Pancreas (tissue), 10 donors: ENCODE measurements at places on chromosomes 6 and 20. TPM values are rescaled to one million over a fixed set of nuclear protein-coding genes. Genes with fewer than 3 reads are reported as not detected.
A peak's percentile ranks its signal among the peaks of the same experiment; 100 is the strongest.

DNA sequence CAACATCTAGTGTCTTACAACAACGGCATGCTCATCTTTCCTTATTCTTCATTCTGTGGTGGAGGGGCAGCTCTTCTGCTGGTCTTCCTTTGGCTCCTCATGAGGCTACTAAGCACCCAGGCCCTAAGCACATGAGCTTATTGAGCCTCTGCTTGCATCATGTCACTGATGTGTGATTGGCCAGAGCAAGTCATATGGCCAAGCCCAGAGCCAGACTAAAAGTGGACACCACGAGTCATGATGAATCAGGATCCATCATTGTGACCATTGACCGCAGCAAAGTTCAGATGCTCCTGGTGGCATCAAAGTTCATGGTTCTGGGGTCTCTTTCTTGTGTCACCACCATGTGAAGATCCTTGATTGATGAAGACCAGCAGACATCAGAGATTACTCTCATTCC lies 192.0 kb upstream of the FOXA2 start:
- H3K4me3 ChIP-seq, result no peak overlapping the region
- no peaks in the 10 kb centered on the region for H3K27me3 ChIP-seq
- no peaks in the 10 kb centered on the region for H3K4me1 ChIP-seq
- no peak for DNase-seq
- no peak overlapping the region for H3K27ac ChIP-seq

GRCh38 chr6:29792123-29793035 lies 35.2 kb upstream of the HLA-G start:
- peak overlapping the region; percentile 92 for H3K4me3 ChIP-seq
- no peaks in the 10 kb centered on the region for H3K36me3 ChIP-seq
- no peaks in the 10 kb centered on the region for H3K27me3 ChIP-seq
- DNase-seq, result peak; percentile 75
- H3K27ac ChIP-seq, result peak overlapping the region; percentile 74

DNA sequence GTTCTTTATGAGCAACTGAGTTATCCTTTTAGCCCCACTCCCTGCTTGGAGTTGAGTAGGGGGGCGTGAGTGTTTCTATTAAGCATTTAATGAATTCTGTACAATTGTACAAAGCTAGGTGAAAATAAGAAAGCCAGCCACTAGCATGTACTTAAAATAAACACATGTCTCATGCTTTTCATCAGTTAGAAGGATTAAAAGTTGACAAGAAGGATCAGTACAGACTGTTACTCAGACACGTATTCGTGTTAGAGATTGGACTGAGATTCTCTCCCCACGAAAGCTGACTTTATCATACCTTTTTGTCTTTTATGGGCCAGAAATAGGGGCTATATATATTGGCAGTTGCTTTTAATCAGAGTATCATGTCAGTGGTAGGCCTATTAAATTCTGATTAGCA lies 1.7 kb downstream of the HSF2 start:
- no peaks in the 10 kb centered on the region for H3K27me3 ChIP-seq
- H3K4me1 ChIP-seq, result peaks cover 12% of the 10 kb centered on the region
- DNase-seq, result no peak
- H3K4me3 ChIP-seq, result no peak overlapping the region

DNA sequence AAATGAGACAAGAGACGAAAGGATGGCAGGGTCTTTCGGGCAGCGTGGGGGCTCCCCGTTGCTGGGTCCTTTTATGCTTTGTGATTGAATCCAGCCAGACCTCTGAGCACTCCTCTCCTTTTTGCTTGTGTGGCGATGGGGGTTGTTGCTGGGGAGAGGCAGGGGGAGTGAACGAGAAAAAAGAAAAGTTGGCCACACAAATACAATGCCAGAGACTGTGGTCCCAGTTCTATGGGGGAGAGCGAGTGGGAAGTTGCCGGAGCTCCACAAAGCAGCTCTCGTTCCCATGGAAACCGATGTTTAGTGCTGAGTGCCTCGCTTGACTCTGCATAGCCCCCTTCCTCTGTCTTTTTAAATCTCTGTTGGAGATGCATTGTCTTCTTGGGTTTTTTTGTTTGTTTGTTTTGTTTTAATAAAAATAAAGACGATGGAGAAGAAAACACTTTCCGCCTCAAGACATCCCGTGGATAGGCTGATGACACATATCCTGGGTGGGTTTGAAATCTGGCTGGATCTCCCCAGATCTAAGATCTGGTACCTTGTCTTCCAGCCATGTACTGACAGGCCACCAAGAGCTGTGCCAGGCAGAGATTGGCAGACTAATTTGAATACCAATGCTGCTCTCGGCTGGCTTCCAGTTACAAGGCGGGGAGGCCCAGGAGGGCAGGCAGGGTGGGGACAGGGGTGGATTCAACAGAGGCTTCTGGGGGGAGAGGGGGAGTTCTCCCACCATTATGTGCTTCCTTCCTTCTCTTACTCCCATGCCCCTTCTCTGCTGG lies 529.3 kb downstream of the QKI start:
- H3K27ac ChIP-seq, result no peak overlapping the region
- no peaks in the 10 kb centered on the region for H3K27me3 ChIP-seq
- H3K36me3 ChIP-seq, result no peaks in the 10 kb centered on the region
- no peak overlapping the region for H3K4me3 ChIP-seq
- no peak for DNase-seq

- H3K27ac ChIP-seq, result no peak overlapping the region
- DNase-seq, result no peak
- no peak overlapping the region for H3K4me3 ChIP-seq
Observed at GRCh38 chr6:129980821-129981220, 37.6 kb upstream of the L3MBTL3 start.

GRCh38 chr6:130424710-130425109 lies 58.9 kb downstream of the TMEM200A start:
- H3K27ac ChIP-seq, result no peak overlapping the region
- DNase-seq, result no peak
- no peaks in the 10 kb centered on the region for H3K27me3 ChIP-seq
- no peak overlapping the region for H3K4me3 ChIP-seq
- no peaks in the 10 kb centered on the region for H3K4me1 ChIP-seq

GRCh38 chr20:10565922-10566897 lies 107.6 kb downstream of the JAG1 start:
- no peaks in the 10 kb centered on the region for H3K36me3 ChIP-seq
- no peaks in the 10 kb centered on the region for H3K27me3 ChIP-seq
- DNase-seq, result no peak
- no peak overlapping the region for H3K4me3 ChIP-seq
- no peak overlapping the region for H3K27ac ChIP-seq

DNA sequence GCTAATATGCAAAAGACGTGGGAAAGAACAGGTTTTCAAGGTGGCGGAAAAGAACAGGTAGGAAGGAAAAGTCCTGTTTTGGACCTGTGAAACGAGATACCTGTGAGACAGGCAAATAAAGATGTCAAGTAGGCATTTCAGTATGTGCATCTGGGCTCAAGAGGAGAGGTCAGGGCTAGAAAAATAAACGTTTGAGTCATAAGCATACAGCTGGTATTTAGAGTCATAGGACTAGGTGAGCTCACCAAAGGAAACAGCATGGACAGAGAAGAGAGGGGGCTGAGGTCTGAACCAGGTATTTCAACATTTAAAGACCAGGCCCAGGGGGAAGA lies 14.9 kb downstream of the MTFR2 start:
- H3K4me3 ChIP-seq, result no peak overlapping the region
- no peaks in the 10 kb centered on the region for H3K36me3 ChIP-seq
- no peak for DNase-seq
- H3K27ac ChIP-seq, result no peak overlapping the region

DNA sequence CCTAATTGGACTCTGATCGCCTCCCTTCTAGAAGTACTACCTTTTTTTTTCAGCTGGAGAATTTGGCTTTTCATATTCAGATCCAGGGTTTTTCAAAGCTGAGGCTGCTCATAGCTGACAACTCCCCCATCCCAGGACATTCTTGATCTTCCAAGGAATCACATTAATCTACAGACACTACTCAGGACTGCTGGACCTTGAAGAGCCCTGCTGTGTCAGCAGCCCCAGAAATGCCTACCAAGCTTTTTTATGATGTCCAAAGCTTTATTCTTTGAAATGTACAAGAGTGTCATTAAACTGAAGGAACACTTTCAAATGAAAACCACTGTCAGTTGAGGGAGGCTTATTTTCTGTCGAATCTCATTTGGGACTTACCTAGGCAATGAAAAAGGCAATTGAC lies 704.1 kb downstream of the PTPRT start:
- H3K4me3 ChIP-seq, result no peak overlapping the region
- H3K27me3 ChIP-seq, result no peaks in the 10 kb centered on the region
- H3K27ac ChIP-seq, result no peak overlapping the region

GRCh38 chr6:168447282-168447681 lies 6.3 kb downstream of the SMOC2 start:
- no peaks in the 10 kb centered on the region for H3K36me3 ChIP-seq
- no peaks in the 10 kb centered on the region for H3K4me1 ChIP-seq
- no peak overlapping the region for H3K27ac ChIP-seq
- H3K4me3 ChIP-seq, result no peak overlapping the region

DNA sequence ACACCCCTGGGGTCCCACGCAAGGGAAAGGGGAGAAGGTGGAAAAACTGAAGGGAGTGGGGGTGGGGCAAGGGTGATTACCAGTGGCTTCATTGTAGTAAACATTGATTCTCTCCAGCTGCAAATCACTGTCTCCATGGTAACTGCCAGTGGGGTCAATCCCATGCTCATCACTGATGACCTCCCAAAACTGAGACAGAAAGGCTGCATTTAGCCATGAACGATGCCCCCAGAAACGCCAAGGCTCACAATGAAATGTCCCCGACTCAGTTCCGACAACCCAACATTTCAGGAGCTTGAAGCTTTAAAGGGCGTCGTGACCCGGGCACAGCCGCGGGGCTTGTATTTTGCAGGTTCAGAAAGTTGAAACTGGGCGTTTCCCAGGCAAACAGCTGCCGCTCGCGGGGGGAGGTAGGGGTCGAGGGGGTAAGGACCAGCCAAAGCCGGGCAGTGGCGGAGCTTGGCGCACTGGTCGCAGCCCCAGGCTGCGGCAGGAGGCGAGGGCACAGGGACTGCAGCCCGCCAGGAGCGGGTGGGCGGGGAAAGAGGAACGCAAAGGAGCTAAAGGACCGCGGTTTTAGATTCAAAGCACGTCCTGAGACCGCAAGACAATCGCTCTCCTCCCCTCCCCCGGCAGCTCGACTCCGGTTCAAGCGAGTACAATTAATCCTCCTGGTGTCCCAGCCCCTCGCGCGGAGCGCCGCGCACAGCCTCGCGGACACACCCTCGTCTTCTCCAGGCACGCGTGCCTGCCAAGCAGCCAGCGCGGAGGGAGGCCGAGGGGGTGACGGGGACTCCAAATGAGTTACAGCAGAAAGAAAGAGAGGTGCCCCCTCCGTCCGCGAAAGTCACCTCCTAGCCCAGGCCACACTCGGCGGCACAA lies 731 bp downstream of the TUBB2B start:
- H3K27ac ChIP-seq, result no peak overlapping the region
- H3K36me3 ChIP-seq, result no peaks in the 10 kb centered on the region
- H3K4me1 ChIP-seq, result peaks cover 3% of the 10 kb centered on the region
- DNase-seq, result no peak

DNA sequence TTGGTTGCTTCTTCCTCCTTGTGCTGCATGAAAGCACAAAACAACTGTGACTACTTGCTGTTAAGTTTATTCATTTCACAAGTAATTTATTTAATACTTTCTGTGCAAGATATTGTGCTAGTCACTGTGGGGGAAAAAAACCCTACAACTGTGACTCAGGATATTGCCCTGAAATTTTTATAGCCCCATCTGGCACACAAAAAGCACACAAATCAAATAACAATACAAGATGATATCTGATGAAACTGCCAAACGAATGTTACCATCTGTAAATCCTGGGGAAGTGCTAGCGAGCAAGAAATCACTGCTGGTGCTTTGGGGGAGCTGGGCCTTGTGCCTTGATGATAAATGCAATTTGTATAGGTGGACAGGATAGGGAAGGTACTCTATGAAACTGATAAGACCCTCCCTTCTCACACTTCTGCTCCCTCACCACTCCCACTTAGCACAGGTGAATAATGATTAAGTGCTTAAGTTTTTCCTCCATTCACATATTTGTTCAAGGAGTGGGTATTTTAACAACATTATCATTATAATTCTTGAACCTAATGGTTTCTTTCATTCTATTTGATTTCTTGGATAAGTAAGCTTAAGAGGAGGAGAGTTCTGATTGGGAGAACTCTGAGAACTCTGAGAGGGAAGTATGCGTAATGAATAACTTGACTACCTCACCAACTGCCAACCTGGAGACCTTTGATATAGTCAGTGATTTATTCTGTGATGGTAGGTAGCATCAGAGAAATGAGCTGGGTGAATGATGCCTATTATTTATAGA lies 115.3 kb downstream of the RTN4IP1 start:
- H3K4me1 ChIP-seq, result peaks cover 4% of the 10 kb centered on the region
- no peaks in the 10 kb centered on the region for H3K27me3 ChIP-seq
- no peaks in the 10 kb centered on the region for H3K36me3 ChIP-seq
- H3K27ac ChIP-seq, result peak overlapping the region; percentile 81

- H3K4me3 ChIP-seq, result no peak overlapping the region
- DNase-seq, result no peak
- no peaks in the 10 kb centered on the region for H3K27me3 ChIP-seq
- H3K4me1 ChIP-seq, result no peaks in the 10 kb centered on the region
- H3K36me3 ChIP-seq, result no peaks in the 10 kb centered on the region
Observed at GRCh38 chr6:69917834-69918233, 51.5 kb downstream of the COL19A1 start.

GRCh38 chr6:92810913-92811312 lies 608.4 kb downstream of the EPHA7 start:
- H3K4me3 ChIP-seq, result no peak overlapping the region
- H3K4me1 ChIP-seq, result no peaks in the 10 kb centered on the region
- H3K27ac ChIP-seq, result no peak overlapping the region
- peak; percentile 16 for DNase-seq
- no peaks in the 10 kb centered on the region for H3K27me3 ChIP-seq

DNA sequence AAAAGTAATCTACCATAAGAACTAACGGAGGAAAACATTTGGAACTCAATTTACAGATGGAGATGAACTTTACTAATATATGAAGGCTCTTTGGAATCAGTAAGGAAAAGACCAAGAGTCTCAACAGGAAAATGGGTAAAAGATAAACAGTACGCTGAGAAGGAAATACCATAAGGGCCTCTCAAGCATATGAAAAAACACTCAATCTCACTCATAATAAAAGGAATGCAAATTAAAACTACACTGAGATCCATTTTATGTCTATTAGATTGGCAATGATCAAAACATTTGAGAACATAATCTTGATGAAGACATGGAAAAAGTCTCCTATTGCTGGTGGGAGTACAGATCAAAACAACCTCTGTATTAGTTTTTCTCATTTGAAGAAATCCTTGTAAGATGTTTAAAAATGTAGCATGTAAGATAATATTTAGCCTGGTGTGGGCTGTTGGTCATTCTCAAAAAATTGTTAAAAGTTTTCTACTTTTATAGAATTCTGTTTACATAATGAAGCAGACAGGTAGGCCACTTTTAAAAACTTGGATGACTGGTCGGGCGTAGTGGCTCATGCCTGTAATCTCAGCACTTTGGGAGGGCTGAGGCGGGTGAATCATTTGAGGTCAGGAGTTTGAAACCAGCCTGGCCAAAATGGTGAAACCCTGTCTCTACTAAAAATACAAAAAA lies 14.5 kb downstream of the REV3L start:
- H3K27ac ChIP-seq, result no peak overlapping the region

GRCh38 chr6:31339210-31339609 lies 17.8 kb downstream of the HLA-B start:
- no peaks in the 10 kb centered on the region for H3K36me3 ChIP-seq
- no peak overlapping the region for H3K4me3 ChIP-seq
- H3K4me1 ChIP-seq, result no peaks in the 10 kb centered on the region

TFAP2D gene
- total RNA-seq, result not detected

LY6G6F gene
- total RNA-seq, result not detected

DNAH8 gene
- total RNA-seq, result not detected

C6orf58 gene
- 0.34 TPM for total RNA-seq

SLC2A10 gene
- 13.4 TPM for total RNA-seq

PNPLA1 gene
- total RNA-seq, result not detected

SLC17A1 gene
- not detected for total RNA-seq

OPRL1 gene
- 0.89 TPM for total RNA-seq
